Activated CD4-positive, alpha-beta T cell treated with anti-CD3 and anti-CD28 coated beads, Interleukin-2, amount 10 ng/mL, durations not matched to agents 24 days and 14 days (primary cell): ENCODE measurements at places on chromosomes 7 and 10. TPM values are rescaled to one million over a fixed set of nuclear protein-coding genes. Genes with fewer than 3 reads are reported as not detected.
A peak's percentile ranks its signal among the peaks of the same experiment; 100 is the strongest.

- H3K4me1 ChIP-seq = peaks cover 14% of the 10 kb centered on the region
- H3K27me3 ChIP-seq = no peaks in the 10 kb centered on the region
- peak overlapping the region; percentile 18 for H3K4me3 ChIP-seq
- peak; percentile 81 for DNase-seq
Measured at GRCh38 chr10:14723052-14723689, 51.5 kb downstream of the FAM107B start.

- peaks cover 1% of the 10 kb centered on the region for H3K4me1 ChIP-seq
- no peak overlapping the region for H3K4me3 ChIP-seq
- H3K27ac ChIP-seq = no peak overlapping the region
- H3K36me3 ChIP-seq = peaks cover 8% of the 10 kb centered on the region
- H3K27me3 ChIP-seq = no peaks in the 10 kb centered on the region
Measured at GRCh38 chr7:40072268-40072667, 62.2 kb downstream of the MPLKIP start.

SP4 gene
- 20.4 and 20.8 TPM in 2 replicates for total RNA-seq

GRCh38 chr7:142901426-142902259 lies 16.1 kb upstream of the TRPV6 start:
- H3K27ac ChIP-seq = no peak overlapping the region
- no peak for DNase-seq
- no peak overlapping the region for H3K4me3 ChIP-seq
- peaks cover 18% of the 10 kb centered on the region for H3K27me3 ChIP-seq
- H3K4me1 ChIP-seq = no peaks in the 10 kb centered on the region
- H3K36me3 ChIP-seq = no peaks in the 10 kb centered on the region

INPP5A gene
- total RNA-seq = 10.3 and 10.5 TPM in 2 replicates

DNA sequence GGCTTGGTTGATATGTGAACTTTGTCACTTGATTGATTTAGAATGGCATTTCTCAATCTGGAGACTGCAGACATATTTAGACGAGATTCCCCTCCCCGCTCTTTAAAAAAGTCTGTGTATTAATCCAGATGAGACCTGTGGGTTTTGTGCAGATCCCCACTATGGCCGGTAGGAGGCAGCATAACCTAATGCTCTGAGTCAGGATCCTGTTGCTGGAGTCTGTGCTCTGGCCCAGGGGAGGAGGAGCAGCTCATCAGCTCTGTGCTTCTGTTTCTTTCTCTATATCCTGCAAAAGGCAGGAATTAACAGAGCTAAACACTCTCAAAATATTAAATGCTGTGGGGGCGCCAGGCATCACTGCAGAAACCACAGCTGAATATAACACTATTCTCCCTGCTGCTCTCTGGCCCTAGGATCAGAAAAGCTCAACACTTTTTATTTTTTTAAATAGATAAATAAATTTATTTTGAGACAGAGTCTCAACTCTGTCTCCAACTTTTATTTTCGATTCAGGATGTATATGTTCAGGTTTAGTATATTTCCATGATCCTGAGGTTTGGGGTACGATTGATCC lies 23.9 kb upstream of the SEPHS1 start:
- H3K4me3 ChIP-seq = no peak overlapping the region
- DNase-seq = peak; percentile 92
- H3K4me1 ChIP-seq = no peaks in the 10 kb centered on the region
- no peaks in the 10 kb centered on the region for H3K27me3 ChIP-seq
- H3K27ac ChIP-seq = no peak overlapping the region

DNA sequence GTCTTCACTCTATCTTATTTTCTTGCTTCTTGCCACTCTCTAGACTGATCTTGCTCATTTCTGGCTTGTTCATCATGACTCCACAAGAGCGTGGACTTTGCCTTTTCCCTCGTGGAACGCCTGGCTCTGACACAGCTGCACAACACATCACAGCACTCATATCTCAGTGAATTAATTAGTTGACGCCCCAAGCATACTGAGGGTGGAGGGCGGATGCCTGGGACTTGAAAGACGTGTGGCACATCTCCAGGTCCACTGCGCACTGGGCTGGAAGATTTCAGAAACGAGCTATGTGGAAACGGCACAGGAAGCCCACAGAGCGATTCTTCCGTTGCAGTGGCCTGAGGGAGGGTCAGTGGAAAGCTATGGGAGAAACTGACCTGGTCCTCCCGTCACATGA lies 23.6 kb upstream of the PLEKHA1 start:
- no peaks in the 10 kb centered on the region for H3K4me1 ChIP-seq
- H3K27ac ChIP-seq = no peak overlapping the region
- no peak for DNase-seq
- H3K36me3 ChIP-seq = no peaks in the 10 kb centered on the region

PRRT4 gene
- 0.14 TPM in 2 replicates for total RNA-seq

ALOX5 gene
- total RNA-seq = 1.0 and 2.4 TPM in 2 replicates

DNA sequence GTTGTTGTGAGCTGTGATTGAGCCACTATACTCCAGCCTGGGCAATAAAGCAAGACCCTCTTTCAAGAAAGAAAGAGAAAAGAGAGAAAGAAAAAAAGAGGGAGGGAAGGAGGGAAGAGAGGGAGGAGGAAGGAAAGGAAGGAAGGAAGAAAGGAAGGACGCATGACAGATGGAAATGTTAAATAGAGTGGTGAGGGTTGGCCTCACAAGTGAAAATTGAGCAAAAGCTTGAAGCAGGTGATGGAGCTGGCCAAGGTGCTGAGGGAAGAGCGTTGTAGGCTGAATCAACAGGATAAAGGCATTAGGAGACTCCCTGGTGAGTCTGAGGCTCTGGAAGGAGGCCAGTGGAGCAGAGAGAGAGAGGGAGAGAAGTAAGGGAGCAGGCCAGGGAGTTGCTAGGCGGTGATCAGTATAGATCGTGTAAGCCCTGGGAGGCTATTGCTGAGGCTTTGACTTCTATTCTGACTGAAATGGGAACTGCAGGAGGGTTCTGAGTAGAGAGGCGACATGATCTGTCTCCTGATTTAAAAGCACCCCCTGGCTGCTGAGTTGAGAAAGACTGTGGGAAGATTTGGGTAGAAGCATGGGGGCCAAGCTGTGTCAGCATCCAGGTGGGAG lies 26.5 kb upstream of the TMEM248 start:
- no peaks in the 10 kb centered on the region for H3K4me1 ChIP-seq
- peak; percentile 62 for DNase-seq
- no peaks in the 10 kb centered on the region for H3K27me3 ChIP-seq
- H3K4me3 ChIP-seq = no peak overlapping the region

DNA sequence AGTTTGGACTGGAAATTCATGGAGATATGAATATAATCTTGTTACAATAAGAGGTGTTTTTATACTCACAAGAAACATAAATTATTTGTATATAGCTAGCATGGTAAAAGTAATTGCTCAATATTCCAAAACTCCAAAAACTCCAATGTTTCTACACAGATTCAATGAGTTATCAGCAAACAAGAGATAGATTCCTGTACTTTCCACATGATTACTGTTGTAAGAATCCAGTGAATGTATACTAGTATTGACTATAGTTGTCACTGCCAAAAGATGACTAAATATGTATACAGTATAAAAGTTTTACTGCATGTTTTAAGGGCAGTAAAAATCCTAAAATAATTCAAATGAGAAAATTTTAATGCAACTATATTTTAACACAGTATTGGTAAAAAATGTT lies 10.7 kb downstream of the ATOH7 start:
- H3K36me3 ChIP-seq = no peaks in the 10 kb centered on the region
- no peaks in the 10 kb centered on the region for H3K4me1 ChIP-seq
- H3K27me3 ChIP-seq = peaks cover 14% of the 10 kb centered on the region

GRCh38 chr7:31119249-31119648 lies 67.1 kb downstream of the ADCYAP1R1 start:
- no peak for DNase-seq
- no peak overlapping the region for H3K4me3 ChIP-seq

DNA sequence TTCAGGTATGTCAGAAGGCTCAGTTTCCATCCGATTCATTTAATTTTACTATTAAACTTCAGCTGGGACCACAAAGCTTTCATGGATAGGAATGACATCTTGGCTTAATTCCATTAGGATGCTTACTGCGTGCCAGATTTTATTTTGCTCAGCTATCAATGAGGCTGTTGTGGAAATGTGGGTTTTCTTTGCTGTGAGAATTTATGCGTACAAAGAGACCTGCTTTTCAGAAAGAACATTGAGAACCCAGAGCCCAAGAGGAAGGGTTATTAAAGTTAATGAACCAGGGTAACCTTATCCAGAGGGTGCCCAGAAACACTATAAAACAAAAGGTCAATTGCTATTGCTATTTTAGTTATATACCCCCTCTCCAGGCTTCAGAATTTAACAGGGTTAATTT lies 98.3 kb downstream of the MKLN1 start:
- no peak for DNase-seq
- H3K27ac ChIP-seq = no peak overlapping the region
- peaks cover 13% of the 10 kb centered on the region for H3K36me3 ChIP-seq
- H3K27me3 ChIP-seq = no peaks in the 10 kb centered on the region
- H3K4me3 ChIP-seq = no peak overlapping the region

FBXL13 gene
- 0.09 and 0.99 TPM in 2 replicates for total RNA-seq

- H3K36me3 ChIP-seq = no peaks in the 10 kb centered on the region
- H3K27ac ChIP-seq = no peak overlapping the region
- peaks cover 13% of the 10 kb centered on the region for H3K27me3 ChIP-seq
- no peak for DNase-seq
- no peaks in the 10 kb centered on the region for H3K4me1 ChIP-seq
Measured at GRCh38 chr7:139476891-139477290, 6.6 kb downstream of the KLRG2 start.

DNA sequence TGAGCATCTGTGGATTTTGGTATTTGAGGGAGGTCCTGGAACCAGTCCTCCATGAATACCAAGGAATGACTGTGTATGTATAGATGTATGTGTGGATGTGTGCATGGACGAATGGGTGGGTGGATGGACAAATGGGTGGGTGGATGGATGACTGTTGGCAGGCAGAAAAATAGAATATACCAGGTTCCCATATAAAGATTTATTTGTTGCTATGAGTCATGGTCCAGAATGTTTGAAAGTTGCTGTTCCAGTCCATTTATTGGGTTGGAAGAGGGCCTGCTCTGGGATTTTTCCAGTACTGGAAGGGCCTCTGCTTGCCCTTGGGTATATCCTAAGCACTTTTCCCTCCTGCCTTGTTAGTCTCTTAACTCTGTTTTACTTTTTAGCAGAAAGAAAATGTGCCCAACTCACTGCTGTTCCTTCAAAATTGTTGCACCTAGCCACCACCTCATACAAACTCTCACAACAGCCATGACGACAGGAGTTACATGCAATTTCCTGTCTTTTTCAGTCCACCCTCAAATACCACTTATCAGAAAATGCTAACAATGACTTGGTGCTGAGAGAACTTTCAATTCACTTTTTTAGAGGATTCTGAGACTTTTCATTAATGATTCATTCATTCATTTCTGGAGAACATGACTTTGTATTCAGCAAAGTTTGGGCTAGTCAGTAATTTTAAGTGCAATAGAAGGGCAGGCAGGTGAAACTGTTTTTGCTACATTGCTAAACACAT lies 108.1 kb downstream of the EEPD1 start:
- H3K27me3 ChIP-seq = peaks cover 7% of the 10 kb centered on the region
- H3K27ac ChIP-seq = no peak overlapping the region
- no peak overlapping the region for H3K4me3 ChIP-seq
- H3K4me1 ChIP-seq = peaks cover 9% of the 10 kb centered on the region
- DNase-seq = no peak

DNA sequence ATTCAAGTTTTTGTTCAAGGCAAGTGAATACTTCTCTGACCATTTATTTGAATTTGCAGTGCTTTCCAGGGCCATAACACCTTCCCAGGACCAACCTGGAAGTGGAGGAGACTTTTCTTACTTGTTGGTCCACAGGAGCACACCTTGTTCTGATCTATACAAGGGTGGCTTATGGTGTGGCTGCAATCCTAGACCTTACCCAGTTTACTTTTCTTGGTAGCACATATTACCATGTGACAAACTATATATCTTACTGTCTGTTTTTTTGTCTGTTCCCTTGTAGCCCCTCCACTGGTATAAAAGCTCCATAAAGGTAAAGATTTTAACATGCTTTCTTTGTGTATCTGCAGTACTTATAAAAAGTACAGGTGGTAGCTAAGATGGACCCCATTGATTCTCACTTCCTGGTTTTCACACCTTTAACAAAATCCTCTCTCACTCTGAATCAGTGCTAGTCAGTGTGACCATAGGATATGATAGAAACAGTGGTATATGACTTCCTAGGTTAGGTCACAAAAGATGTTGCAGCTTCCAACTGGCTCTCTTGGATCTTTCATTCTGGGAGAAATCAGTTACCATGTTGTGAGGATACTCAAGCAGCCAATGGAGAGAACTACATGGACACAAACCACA lies 5.6 kb upstream of the ASB4 start:
- H3K27ac ChIP-seq = no peak overlapping the region
- no peak for DNase-seq
- peaks cover 5% of the 10 kb centered on the region for H3K27me3 ChIP-seq
- H3K4me3 ChIP-seq = no peak overlapping the region

DNA sequence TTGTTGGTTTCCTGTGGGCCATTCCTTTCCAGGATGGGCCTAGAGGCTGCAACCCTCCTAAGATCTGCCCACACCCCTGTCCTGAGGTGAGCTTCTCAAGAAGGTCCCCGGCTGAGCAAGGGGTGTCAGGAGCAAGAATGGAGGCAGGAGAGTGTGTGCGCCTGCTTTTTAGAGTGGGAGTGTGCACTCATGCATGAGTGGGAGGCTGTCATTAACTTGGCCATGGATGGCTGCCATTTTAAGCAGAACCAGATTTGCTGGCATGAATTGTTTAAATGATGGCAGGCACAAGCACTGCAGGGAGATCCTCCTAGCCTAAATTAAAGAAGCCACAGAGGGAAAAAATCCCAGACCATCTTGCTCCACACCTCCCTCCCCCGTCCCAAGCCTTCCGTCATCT lies 2.9 kb upstream of the SGPL1 start:
- H3K4me3 ChIP-seq = no peak overlapping the region
- no peaks in the 10 kb centered on the region for H3K27me3 ChIP-seq
- H3K4me1 ChIP-seq = peaks cover 15% of the 10 kb centered on the region
- DNase-seq = no peak
- H3K36me3 ChIP-seq = peaks cover 12% of the 10 kb centered on the region

GRCh38 chr7:141097430-141097829 lies 23.6 kb downstream of the TMEM178B start:
- H3K36me3 ChIP-seq = no peaks in the 10 kb centered on the region
- no peak overlapping the region for H3K27ac ChIP-seq
- H3K4me1 ChIP-seq = no peaks in the 10 kb centered on the region
